Activated T-helper 9 cell treated with anti-CD3 and anti-CD28 coated beads, Interleukin-2, amount 50 U/mL, for 16 hours (primary cell): ENCODE measurements at places on chromosomes 7 and 10.

GRCh38 chr7:79282882-79283602 is 170.4 kb downstream of the MAGI2 start:
- no peak for DNase-seq

GRCh38 chr10:86518781-86519180 is 2.8 kb downstream of the WAPL start:
- DNase-seq = no peak

- DNase-seq = no peak
Measured at GRCh38 chr10:119849944-119850343, 22.7 kb downstream of the MCMBP start.

GRCh38 chr10:30756151-30756550 is 126.6 kb upstream of the LYZL2 start:
- DNase-seq = no peak

GRCh38 chr10:71837098-71837827 is 13.8 kb downstream of the PSAP start:
- no peak for DNase-seq

- no peak for DNase-seq
Measured at GRCh38 chr7:31853380-31853779, 166.4 kb downstream of the PPP1R17 start.
